ENCODE measurements at places on chromosomes 6 and 20.

DNA sequence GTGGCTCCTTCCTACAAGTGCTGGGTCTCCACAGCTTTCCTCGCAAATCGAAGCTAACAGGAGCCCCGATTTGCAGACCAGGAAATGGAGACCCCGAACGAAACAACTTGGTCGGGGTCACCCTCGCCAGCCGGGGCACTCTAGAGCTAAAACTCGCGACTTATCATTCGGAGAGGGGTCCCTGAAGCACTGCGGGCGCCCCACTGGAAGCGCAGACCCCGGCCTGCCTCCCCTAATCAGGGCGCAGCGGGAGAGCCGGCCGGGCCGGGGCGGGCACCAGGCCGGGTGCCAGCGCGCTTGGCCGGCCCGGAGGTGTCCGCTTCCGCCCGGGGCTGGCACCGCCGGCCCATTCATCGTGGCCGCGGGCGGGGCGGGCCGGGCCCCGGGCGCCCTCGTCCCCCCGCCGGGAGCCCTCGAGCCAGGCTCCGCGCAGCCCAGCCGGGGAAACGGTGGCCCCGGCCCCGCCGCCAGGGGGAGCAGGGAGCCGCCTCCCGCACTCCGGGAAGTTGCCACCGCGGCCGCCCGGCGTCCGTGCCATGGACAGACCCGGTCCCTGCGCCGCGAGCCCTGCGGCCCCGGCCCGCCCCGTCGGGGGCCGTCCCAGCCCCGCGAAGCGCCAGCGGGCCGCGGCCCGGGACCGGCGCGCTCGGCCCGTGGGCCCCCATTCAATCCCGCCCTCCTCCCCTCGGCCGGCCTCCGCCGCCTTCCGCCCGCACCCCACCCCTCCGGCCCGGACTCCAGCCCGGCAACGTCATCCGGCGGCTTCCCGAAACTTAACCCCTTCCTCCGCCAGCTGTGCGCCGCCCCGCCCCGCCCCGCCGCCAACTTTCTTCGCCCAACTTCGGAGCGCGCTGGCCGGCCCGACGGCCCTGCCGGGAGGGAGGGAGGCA is 961 bp downstream of the RRBP1 start:
- DNase-seq, result peak; percentile 63

GRCh38 chr6:5730585-5731263 is 276.0 kb downstream of the NRN1 start:
- DNase-seq, result no peak

DNA sequence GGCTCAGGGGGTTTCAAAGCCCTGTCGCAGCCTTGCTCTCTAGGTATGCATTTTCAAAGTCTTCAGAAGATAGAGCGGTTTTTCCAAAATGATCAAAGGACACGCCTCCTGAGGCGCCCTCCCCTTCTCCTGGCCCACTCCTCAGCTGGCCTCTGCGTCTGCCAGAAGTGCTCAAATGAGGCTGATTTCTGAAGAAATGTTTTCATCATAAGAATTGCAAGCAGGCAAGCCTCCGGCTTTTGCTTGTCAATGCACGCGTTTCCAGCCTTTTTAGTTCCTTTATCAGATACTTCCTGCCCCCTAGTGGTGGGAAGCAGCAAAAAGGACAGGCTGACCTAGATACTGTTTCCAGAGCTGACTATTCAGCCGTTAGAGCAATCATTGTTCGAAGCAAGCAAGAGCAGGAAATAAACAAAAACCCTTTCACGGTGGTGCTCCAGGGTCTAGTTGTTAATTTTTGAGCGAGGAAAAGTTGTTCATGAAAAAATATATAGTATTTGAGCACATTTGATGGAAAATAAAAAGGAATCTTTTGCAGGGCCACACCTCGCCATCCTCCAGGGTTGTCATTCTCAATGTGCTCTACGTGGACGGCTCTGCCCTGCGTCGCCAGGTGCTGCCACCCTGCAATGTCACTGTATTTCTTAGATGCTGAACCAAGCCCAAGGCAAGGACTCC is 93.4 kb upstream of the ASF1A start:
- DNase-seq, result peak; percentile 26

DNA sequence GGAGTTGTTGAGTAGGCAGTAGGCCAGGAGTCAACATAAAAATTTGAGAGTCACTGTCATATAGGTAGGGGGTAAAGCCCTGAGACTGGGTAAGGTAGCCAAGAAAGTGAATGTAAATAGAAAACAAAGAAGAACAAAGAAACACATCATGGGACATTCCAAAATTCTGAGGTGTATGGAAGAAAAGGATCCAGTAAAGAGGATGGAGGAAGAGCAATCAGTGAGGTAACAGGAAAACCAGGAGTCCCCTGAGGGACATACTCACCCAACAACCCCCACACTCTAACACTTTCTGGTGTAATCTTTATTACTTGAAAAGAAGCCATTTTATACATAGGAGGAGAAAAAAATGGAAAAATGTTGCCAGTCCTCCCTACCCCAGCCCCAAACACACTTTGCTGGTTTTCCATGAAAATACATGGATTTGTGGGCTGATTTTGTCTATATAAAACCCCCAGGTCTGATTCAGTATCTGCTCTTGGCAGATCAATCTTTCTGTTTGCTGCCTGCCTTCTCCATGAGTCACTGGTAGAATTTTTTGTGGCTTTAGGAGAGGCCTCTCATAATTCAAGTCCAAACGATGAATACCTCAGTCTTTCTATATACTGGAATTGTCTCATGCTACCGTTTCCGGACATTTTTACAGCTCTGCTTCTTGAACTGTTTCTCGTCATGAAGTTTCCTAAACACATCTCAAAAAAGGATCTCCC is 271.4 kb upstream of the MAN1A1 start:
- peak; percentile 9 for DNase-seq

GRCh38 chr6:74519163-74519562 is 686.7 kb downstream of the COL12A1 start:
- DNase-seq, result no peak

- no peak for DNase-seq
Measured at GRCh38 chr6:100456141-100456907, 8.4 kb downstream of the SIM1 start.

DNA sequence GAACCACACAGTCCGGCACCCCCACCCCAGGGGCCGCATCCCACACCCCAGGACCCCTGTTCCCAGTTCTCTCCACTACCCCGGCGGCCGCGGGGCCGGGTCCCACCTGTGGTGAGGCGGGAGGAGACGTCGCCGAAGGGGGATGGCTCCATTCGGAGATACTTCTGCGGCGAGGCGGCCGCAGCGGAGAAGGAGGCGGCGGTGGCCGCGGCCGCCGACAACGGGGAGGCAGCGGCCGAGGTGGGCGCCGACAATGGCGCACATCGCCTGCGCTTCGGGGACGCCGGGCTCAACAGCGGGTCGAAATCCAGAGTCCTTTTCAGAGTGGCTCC is 723 bp downstream of the AKIRIN2 start:
- no peak for DNase-seq

DNA sequence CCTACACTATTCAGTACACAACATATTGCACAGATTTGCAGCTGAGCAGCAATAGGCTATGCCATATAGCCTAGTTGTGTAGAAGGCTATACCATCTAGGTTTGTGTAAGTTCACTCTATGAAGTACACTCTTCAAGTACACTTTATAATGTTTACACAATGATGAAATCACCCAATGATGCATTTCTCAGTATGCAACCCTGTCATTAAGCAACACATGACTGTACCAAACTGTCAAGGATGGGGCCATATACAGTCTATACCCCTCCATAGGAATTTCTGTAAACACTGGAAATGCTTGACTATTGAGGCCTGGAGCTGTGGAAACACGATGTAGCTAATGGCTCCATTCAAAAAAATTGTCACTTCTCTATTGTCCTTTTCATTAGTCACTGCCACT is 535.4 kb downstream of the EPM2A start:
- DNase-seq, result no peak

GRCh38 chr6:85911067-85911466 is 268.4 kb upstream of the SYNCRIP start:
- DNase-seq, result no peak

- DNase-seq, result no peak
Measured at GRCh38 chr6:78363688-78364087, 503.7 kb upstream of the IRAK1BP1 start.

GRCh38 chr6:154757352-154758050 is 24.3 kb downstream of the SCAF8 start:
- no peak for DNase-seq

GRCh38 chr6:93974332-93974731 is 555.0 kb upstream of the EPHA7 start:
- DNase-seq, result no peak

GRCh38 chr6:125802943-125803377 is 12.2 kb downstream of the NCOA7 start:
- no peak for DNase-seq

DNA sequence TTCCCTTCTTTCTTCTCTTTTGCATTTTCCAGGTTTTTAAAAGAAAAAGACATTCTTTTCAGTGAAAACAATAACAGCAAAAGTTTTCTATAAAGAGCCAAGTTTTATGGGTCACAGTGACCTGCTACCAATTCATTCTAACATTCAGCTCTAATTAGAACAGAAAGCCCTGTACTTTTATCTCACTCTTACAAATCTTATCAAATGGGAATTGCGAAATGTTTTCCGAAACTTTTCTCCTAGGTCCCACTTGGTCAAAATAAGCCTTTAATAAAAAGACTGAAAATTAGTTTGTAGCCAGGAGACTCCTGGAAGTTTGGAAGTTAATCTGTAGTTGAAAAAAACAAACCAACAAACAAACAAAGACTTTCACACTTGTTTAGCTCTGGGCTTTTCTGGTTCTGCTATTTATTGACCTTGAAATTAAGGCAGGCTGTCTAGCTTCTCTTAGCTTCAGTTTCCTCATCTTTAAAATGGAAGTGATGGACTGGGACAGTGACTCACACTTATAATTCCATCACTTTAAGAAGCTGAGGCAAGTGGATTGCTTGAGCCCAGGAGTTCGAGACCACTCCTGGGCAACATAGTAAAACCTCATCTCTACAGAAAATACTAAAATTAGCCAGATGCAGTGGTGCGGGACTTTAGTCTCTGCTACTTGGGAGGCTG is 613.5 kb upstream of the CDH4 start:
- no peak for DNase-seq

GRCh38 chr6:235763-236360 is 56.4 kb upstream of the DUSP22 start:
- no peak for DNase-seq

GRCh38 chr6:170208651-170209353 is 82.1 kb downstream of the DLL1 start:
- DNase-seq, result no peak

- DNase-seq, result no peak
Measured at GRCh38 chr6:38149531-38149930, 330.0 kb downstream of the ZFAND3 start.

DNA sequence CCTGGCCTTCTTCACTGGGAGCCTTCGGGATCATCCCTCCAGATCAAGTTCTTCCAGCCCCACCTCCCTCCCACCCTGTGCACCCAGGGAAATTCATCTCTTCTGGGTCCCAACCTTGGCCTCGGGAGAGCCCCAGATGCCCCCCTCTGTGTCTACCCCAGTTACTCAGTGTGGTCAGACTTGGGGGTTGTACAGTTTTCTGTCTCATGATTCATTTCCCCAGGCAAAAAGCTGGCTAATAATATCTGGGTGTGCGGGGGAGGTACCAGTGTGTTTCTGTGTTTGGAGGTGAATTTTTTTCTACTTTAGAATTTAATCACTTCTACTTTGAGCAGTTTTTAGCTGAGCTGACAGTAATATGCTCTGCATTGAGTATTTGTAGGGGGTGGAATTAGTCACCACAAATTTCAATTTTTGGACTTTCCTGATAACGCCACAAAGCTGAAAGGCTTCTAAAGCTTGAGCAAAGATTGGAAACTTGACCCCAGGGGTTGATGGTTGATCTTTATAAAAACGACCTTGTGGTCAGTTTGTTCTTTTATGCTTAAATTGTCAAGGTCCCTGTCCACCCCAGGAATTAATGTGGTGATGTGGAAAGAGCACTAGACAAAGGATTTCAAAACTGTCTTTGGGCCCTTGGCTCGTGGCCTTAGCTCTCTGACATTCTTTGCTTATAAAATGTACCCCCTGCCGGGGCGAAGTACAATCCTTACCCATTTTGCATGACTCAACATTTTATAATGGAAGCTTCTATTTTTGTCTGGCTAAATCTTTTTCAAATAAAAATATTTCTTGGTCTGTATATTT is 284.7 kb upstream of the TAB2 start:
- DNase-seq, result peak; percentile 60

DNA sequence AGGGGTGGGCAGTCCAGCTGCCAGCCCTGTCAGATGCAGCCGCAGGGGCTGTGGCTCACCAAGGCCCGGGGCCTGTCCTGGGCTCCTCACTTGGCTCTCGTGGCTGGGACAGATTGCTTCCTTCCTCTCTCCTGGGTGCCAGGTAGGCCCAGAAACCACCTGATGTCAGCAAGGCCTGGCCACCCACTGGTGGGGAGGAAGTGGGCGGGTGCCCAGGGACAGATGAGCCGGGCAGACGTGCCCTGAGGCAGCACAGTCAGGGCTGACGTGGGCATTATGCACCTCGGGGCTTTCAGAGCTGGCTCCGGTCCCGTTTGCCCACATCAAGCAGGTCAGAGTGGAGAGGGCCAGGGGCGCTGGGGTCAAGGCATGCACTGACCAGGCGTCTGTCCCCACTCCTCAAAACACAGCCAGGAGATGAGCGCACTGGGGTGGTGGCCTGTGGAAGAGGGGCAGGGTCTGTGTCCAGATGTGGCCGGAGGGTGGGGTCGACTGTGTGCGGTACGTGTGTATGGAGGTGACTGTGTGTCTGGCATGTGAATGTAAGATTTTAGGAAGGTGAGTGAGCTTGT is 133.2 kb upstream of the PTPN1 start:
- DNase-seq, result no peak

DNA sequence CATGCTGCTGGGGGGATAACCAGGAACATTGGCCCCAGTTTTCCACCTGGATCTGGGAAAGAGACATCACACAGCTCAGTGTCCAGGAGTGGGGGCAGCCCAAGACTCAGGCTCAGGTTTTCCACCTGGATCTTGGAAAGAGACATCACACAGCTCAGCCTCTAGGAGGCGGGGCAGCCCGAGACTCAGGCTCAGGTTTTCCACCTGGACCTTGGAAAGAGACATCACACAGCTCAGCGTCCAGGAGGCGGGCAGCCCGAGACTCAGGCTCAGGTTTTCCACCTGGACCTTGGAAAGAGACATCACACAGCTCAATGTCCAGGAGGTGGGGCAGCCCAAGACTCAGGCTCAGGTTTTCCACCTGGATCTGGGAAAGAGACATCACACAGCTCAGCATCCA is 361.6 kb downstream of the THBS2 start:
- no peak for DNase-seq

All from GOT3 (cell line).